ENCODE measurements at places on chromosomes 12 and 14.

DNA sequence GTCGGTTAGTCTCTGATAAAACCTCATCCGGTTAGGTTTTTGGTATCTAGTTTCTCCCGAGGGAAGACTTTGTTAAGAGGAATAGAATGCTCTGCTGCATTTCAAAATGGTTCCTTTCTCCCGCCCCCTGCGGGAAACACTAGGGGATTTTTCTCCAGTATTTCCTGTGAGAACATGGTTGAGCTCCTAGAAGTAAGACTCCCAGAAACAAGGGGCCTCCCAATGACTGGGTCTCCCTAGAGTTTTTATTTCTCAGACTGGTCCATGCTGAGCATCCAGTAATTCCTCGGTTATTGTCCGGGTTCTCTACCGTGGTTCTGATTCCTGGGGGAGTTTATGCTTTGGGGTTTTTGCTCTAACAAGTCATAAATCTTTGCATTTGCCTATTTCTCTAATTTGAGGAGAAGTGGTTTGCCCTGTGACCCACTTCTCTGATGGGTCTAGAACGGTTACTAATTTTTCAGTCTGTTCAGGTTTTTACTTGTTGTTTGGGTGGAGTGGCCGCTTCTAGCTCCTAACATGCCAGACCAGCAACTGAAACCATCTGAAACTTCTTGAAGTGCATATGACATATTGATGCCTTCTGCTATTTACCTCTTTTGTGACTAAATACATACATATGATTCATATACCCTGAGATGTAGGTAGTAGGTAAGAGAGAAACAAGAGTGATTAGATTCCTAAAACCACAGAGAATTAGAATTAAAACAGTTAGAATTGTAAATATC is 25.1 kb downstream of the TESPA1 start:
- no peak for DNase-seq

GRCh38 chr12:28574746-28575592 is 384.7 kb downstream of the CCDC91 start:
- DNase-seq: no peak

DNA sequence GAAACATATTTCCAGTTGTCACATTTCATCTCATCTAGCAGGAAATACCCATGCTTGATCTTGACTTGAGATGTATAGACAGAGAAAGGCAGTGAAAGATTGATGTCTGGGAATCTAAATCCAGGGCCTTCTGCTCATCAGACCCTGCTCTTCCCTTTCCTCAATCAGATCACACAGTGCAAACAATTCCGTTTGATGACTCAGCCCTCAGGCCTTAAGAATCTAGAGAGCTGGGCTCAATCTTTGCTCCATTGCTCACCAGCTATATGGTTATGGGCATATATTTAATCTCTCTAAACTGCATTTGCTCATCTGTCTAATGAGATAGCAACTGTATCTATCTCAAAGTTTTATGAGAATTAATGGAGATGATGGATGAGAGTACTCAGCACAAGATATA is 201.8 kb upstream of the CCDC196 start:
- DNase-seq: no peak

DNA sequence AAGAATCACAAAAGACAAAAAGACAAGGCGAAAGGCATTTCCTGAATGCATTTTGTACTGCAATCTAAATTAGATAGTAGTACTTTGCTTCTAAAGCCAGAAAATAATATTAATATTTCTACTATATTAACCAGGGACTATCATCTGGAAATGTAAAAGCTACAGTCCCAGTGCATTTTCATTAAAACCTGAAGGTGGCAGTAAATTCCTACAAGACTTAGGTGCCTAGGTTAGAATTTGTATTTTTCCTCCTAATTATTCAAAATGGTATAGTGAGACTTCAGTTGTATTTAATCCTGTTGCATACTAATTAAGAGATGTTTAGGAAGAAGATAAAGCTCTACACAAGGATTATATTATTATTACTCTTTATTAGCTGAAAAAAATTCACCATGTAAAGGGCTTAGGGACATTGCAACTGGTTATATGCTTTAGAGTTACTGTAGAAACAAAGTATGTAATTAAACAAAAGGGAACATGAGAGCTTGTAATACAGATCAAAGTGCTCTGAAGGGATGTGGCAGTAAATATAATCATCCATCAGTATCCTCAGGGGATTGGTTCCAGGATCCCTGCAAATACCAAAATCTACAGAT is 53.6 kb downstream of the BRMS1L start:
- DNase-seq: no peak

- DNase-seq: no peak
These were observed 44.7 kb downstream of the SLC8A3 start for GRCh38 chr14:70144046-70144445.

DNA sequence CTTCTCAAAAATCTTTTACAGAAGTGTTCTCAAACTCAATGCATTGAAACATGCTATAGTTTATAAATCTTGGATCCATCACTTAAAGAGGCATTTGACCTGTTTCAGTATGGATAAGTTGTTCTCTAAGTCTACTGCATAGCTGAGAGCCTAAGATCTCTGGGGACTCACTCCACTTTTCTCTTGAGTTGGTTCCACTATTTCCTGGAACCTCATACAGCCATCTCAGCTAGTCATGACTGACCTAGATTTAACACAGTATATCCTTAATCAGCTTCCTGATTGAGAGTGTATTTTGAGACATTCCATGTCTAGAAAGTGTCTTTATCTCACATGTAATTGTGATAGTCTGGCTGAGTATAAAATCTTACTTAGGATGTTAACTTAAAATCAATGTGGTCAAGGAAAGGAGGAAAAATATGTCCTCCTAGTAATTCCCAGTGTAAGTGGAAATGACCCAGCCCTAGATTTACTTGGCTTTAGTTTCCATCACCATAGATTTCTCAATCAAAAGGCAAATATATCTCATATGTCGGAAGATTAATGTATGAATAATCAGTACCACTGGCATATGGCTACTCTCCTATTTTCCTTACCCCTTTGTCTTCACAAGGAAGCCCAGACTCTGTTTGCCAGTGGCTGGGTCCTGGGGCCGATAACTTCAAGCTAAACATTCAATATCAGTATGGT is 61.9 kb downstream of the KICS2 start:
- no peak for DNase-seq

DNA sequence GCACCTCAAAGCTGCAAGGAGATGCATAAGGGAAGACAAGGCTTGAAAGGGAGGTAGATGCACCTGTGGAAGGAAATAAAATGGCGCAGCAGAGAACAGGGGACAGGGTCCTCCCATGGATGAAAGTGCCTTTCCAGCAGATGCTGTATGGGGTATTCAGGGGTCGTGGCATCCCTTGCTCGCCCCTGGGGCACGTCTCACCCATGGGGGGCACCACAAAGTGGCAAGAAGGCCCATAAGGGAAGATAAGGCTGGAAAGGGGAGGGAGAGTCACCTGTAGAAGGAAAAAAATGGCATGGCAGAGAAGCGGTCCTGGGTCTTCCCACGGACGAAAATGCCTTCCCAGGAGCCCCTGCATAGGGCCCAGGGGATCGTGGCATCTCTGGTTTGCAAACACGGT is 265.1 kb downstream of the ALG10 start:
- no peak for DNase-seq

DNA sequence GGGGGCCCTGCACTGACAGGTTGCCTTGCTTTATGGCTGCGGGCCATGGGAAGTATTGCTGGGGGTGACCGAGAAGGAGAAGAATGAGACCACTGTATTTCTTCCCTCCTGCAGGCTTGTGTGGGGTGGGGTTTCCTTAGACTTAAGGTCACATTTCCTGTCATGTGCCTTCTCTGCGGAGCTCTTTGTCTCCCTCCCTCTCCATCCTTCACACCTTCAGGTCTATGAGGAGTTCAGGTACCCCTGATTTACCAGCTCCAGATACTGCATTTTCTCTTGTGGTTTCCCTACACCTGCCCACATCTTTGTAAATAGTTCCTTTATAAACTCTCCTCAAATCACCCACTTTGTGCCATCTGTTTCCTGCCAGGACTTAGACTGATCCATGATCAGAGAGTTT is 3.6 kb downstream of the FNTB start:
- DNase-seq: no peak

DNA sequence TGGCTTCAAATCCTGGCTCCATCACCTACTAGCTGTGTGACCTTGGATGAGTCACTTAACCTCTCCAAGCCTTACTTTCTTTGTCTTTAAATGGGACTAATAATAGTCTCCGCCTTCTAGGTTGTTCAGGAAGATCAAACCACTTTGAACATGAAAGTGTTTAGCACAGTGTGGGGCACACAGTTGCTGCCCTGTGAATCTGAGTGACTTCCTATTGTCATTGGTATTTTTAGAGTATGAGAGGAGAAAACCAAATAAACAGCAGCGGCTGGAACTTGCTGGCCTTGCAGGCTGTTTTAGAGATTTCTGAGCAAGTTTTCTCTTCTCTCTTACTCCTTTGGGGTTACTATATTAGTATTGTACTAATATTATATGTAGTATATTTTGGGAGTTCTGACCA is 120.7 kb upstream of the MYL2 start:
- DNase-seq: no peak

- no peak for DNase-seq
These were observed 1.2 kb upstream of the CLEC7A start for GRCh38 chr12:10131111-10131690.

DNA sequence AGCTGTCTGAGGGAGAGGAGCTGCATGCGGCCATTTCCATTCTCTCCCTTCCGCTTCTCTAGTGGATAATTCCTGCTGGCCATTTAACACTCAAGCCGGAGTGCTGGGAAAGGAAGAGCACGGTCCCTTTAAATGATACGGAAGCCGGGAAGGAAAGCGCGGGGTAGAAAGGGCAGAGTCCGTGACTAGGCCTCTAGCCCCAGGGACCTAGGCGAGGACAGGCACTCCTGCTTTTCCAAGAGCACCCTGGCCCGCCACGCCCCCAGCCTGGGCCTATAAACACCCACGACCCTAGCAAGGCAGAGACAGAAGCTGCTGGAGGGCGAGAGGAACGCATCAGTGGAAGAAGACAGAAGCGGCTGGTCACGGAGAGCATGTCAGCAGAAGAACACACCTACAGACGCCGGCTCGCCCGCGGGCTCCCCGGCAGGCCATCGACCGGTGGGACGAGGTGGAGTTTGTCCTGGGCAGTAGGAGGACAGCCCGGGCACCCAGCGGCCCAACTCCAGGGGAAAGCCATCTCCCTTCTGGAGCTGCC is 1206.6 kb upstream of the TMEM132C start:
- DNase-seq: no peak

DNA sequence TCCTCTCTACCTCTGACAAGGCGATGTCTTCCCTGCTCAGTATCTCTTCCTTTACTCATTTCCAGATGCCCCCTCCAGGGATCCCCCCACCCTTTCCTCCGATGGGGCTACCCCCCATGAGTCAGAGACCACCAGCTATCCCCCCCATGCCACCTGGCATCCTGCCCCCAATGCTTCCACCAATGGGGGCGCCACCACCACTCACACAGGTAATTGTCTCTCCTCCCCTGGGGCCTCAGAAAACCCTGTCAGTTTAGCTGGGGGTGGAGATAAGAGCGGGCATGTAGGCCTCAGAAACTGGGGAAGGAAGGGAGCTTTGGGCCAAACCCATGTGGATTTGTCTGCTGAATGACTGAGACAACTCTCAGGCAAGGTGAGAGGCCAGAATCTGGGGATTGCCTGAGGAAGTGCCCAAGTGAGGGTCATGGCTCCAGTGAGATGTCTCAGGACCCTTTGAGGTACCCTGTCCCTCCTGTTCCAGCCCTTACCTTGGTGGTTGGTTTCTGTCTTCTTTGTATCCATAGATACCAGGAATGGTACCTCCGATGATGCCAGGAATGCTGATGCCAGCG is 8.1 kb downstream of the PRPF40B start:
- no peak for DNase-seq

DNA sequence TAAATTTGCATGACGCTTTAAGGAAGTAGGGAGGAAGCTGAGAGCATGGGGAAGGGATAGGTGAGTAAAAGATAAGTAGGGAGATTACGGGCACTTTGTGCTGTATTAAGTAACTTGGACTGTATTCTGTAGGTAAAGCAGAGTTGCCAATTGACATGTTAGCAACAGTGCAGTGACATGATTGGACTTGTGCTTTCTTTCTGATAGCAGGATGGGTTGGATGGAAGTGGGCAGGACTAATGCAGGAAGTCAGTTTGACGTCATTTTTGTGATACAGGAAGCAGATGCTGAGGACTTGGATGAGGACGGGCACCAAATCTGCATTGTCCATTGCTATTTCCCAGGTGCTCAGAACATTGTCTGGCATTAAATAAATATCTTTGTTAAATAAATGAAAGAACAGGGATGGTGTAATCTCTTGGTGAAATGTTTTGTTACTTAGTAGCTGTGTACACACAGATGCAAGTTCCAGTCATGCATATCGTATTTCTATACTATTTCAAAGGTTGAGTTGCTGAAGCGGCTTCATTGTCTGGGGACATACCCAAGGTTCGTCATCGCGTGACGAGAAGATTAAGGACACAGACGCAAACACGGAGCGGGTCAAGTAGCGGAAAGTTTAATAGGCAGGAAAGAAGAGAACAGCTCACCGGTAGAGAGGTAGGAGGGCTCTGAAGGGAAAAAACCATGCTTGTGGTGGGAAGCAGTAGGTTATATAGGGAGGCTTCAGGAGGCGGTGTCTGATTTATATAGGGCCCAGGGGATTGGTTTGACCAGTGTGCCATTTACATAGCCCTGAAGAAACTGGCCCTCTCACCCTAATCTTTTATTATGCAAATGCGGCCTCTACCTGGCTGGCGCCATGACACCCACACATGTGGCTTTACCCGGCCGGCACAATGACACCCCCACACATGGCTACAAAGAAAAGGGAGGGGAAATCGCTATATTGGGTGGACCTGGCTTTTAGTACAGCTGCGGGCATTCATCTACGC is 30.7 kb downstream of the GUCY2C start:
- no peak for DNase-seq

DNA sequence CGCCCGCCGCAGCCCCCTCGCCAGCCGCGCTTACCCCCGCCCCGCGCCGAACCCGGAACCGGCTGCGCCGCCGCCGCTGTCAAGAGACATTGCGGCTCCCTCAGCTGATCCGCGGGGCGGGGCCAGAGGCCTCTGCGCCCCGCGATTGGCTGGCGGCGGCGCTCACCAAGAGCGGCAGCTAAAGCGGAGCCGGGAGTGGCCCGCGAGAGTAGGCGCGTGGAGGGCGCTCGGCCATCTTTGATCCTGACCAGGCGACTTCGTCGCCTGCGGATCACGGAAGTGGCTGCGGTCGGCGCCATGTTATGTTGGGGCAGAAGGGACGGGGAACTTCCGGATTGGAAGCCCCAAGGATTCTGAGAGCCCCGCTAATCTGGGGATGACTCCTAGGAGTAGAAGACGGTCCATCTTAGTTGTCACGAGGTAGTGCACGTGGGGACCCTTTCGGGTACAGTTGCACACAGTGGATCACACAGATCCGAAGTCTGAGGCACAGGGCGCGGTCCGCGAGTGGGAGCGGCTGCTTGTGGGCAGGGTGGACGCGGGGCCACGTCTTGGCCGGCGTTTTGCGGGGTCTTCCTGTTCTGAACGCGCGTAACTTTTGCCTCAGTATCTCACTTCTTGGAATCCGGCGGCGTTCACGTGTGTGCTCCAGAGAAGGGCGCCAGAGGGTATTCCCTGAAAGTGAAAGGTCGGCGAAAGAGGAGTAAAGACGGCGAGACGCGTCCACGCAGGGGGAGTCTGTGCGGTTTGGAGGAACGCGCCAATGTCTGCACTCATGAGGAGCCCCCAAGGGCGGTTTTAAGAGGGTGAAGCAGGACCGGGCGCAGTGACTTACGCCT is at the start of gene CHFR:
Gene CHFR (minus strand): TSS at position 93 of the 839 bp plus-strand sequence. CDS start 277 bp downstream, outside the sequence.
- peak; percentile 92 for DNase-seq

- DNase-seq: no peak
These were observed 2.3 kb downstream of the RFX4 start for GRCh38 chr12:106585105-106585520.

- no peak for DNase-seq
These were observed 13.6 kb upstream of the ETFBKMT start for GRCh38 chr12:31645924-31646323.
